ENCODE measurements at places on chromosomes 13 and 19. TPM values are rescaled to one million over a fixed set of nuclear protein-coding genes. Genes with fewer than 3 reads are reported as not detected.

ZNF829 gene
- 2.4 TPM for total RNA-seq

CEACAM20 gene
- total RNA-seq = not detected

ESD gene
- total RNA-seq = 84.9 TPM

CD70 gene
- total RNA-seq = not detected

HSH2D gene
- not detected for total RNA-seq

NCAN gene
- total RNA-seq = not detected

IQCN gene
- total RNA-seq = 0.28 TPM

ZFP28 gene
- total RNA-seq = 6.6 TPM

HCST gene
- total RNA-seq = 1.00 TPM

LSR gene
- total RNA-seq = 0.55 TPM

Data from smooth muscle cell of bladder (primary cell).